ENCODE measurements at places on chromosomes 2 and 18. TPM values are rescaled to one million over a fixed set of nuclear protein-coding genes. Genes with fewer than 3 reads are reported as not detected.

Gene SLC4A3
- 0.15 TPM for total RNA-seq

Gene CERS6
- 16.7 TPM for total RNA-seq

GRCh38 chr18:79400091-79400590 is 4.4 kb downstream of the NFATC1 start:
- peak; percentile 63 for DNase-seq

GRCh38 chr18:8721716-8722115 is 16.4 kb downstream of the MTCL1 start:
- no peak for DNase-seq

DNA sequence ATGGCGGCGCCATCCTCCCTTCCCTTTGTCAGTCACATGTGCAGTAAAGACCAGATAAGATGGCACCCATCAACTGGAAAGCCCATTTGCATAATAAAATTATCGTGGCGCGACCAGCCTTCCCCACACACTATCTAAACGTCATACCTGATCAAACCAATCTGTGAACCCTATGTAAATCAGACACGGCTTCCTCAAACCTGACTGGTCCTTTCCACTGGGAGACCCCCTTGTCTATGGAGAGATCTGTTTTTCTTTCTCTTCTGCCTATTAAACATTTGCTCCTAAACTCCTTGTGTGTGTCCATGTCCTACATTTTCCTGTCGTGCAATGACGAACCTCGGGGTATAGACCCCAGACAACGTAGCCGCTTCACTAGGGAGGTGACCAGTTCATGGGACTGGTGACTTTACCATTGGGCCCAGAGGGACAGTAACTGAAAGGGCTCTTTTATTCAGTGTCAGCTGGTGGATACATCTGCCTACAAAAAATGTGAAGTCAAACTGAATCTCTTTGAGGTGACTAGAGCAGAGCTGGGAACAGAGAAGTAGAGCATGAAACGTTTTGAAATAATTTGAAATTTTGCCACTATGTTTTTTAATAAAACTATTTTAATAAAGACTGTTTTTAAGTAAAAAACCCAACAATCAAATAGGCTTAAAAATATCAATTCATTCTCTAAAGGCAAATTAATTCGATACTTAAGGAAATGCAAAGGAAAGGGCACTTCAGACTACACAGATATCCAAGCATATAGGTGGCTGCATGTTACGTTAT is 87.5 kb downstream of the SOCS6 start:
- DNase-seq, result no peak

- no peak for DNase-seq
Observed at GRCh38 chr18:35029103-35029502, 12.1 kb upstream of the MAPRE2 start.
